ENCODE measurements at places on chromosomes 3 and 15.

DNA sequence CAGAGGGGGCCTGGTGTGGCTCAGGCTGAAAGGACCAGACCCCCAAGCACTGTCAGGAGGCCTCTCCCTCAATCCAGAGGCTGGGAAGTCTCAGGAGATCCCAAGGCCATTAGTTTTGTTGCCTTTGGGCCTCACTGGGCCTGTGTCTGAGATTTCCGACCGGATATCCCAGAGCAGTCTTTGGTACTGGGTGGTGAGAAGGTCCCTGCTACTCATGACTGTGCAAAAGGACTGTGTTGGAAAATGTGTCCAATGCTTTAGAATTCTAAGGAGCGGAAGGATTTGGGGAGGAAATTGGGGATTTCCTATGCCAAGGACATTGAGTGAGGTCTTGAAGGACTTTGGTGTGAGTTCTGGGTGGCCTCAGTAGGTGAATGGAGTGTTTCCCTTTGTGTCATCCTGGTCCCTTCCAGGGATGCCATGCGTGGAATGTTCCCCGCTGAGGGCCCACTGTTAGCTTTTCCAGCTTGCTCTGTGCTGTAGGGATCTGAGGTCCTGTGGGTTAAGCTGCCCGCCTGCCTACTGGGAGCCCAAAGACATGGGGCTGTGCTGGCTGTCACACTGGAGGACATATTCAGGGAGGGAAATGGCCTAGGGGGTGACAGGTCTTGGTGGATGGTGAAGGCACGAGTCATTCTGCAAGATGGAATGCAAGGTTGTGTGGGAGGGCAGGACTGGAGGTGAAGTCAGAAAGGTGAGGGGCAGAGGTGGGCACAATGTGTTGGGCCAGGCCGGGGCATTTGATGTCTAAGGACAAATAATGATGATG, 16.4 kb downstream of the SMAD6 start:
- DNase-seq = no peak

DNA sequence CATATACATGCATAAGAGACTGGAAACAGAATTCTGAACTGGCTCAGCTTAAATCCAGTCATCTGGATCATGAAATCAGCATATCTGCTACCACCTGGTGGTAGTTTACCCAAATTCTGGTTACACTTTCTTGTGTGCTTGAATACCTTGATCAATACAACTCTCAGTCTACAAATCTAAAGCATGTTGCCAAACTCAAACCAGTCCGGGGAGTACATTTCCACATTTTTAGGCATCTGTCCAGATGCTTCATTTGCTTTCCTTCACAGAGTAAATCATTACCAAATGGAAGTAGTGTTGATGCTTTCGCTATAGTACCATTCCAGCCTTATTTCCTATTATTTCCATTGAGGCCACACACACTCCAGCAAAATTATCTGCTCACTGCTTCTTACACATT, 126.4 kb downstream of the P2RY1 start:
- DNase-seq = no peak

DNA sequence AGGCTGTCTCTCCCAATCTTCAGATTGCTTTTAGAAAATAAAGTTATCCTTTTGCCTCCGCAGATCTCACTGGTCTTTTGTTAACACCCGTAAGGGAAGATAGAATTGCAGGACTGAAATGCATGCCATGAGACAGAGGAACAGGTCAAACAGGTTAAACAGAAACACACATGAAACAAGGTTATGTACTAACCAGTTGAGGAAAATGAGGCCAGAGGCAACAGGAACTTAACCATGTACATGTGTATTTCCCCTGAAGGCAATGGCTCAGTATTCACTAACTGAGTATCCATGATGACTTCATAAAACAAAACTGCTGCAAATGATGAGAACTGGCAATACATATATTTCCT, 169.1 kb upstream of the NSMCE3 start:
- no peak for DNase-seq

DNA sequence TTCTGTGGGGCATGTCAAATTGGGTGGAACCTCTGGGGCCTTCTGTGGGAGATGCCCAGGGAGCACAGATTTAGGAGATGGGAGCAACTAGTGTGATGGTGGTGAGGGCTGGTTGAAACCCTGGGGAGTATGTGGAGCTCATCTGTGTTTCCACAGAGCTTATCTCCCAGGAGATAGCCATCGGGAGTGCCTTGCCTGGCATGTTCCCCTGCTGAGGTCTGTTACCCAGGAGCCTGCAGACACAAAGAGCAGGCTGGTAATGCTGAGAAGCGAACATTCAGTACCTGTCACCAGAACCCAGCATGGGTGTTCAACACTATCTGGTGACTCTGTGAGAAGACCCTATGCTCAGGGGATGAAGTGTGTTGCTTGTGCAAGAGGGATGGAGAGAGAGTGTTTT, 85.0 kb downstream of the CLSTN2 start:
- no peak for DNase-seq

GRCh38 chr15:43251185-43251870, 15.4 kb downstream of the TGM5 start:
- no peak for DNase-seq

DNA sequence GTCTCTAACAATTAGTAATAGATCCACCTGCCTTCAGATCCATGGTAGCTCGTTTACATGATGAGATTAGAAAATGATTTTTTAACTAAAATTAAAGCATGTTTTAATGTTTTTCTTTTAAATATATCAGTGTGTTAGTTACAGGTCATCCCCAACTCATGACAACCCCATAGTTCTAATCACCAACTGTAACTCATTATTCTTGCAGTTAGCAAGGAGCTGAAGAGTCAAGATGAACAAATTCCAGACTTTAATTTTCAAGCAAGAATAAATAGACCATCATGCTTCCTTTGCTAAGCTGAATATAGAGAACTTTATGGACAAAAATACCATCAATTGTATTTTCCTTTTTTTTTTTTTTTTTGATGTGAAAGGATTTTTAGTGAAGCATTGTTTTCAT, 101.1 kb downstream of the TOP2B start:
- no peak for DNase-seq

DNA sequence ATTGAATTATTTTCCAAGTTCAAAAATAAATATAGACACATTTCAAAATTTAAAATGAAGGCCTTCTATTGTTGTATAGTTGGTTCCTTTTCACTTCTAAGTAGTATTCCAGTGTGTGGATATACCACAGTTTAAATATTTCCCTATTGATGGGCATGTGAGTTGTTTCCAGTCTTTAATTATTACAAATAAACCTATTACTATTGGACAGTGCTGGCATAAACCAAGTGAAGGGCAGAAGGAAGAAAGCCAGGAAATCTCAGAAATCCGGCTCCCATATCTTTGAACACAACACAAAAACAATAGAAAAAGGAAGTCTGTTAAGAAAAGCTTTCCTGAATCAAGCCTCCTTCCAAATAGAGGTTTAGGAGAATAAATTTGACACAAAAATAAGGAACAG, 26.1 kb downstream of the GOLGB1 start:
- no peak for DNase-seq

DNA sequence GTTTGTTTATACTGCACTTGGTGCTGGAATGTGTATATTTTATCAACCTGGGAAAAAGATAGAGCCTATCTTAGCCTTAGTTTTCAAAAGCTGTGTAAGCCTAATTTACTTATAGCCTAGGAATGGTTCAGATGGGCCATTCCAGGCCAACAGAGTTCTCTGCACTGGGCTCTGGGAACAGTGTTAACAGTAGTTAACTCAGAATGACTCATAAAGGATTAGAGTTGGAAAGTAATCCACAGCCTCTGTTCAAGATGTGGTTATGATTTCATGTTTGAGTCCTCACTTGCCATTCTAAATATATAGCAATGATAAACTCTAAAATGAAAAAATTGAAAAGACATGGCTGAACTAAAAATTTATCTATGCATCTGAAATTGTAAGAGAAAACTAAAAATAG, 22.6 kb upstream of the PEX5L start:
- DNase-seq = no peak

Measured in NCI-H1694 treated with DMSO at 0.1 percent for 48 hours (cell line).